Activated naive CD8-positive, alpha-beta T cell treated with anti-CD3 and anti-CD28 coated beads, Interleukin-2, amount 50 U/mL, for 16 hours (primary cell): ENCODE measurements at places on chromosomes 12 and 14.

DNA sequence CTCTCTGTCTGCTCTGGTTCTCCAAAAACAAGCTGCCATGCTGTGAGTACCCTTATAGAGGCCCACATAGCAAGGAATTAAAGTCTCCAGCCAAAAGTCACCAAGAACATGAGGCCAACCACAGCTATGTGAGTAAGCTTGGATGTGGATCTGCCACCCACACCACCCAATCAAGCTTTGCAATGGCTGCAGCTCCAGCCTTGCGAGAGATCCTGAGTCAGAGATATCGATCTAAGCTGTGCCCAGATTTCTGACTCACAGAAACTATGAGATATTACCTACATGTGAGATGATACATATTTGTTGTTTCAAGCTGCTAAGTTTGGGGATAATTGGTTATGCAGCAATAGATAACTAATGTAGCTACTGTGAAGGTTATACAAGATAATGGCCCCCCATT, 15.5 kb upstream of the TMEM233 start:
- no peak for DNase-seq

DNA sequence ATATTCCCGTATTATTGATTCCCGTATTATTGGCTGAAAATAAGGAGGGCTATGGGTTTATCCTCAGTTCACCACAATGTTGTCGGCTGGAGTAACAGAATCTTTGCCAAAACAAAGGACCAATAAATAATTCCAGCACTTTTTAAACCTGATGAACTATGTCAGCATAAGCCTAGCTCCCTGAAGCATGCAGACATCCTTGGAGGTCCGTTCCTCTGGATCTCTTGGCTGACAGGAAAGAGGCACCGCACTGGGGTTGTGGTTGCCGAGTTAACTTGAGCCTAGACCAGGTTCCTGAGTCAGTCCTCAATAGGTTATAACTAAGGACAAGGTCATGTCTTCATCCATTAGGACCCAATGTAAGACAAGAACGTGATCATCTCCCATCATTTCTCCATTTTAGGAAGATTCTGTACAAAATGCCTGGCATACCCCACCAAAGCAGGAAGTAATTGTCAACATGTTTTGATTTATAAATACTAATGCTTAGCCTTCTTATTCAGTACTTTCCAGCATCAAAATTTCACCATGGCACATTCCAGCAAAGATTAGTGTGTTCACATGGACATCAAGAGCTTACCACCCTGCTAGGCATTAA, 36.6 kb downstream of the NID2 start:
- DNase-seq: no peak

DNA sequence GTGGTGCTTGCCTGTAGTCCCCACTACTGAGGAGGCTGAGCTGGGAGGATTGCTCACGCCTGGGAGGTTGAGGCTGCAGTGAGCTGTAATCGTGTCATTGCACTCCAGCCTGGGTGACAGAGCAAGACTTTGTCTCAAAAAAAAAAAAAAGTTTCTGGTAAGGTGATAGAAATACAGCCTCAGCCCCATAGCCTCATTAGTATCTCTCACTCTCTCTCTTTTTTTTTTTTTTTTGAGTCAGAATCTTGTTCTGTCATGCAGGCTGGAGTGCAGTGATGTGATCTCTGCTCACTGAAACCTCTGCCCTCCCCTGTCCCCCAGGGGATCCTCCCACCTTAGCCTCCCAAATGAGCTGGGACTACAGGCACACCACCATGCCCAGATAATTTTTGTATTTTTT, 19.2 kb downstream of the MTHFD1 start:
- DNase-seq: no peak

GRCh38 chr14:74947353-74948227, 7.8 kb downstream of the PGF start:
- no peak for DNase-seq

DNA sequence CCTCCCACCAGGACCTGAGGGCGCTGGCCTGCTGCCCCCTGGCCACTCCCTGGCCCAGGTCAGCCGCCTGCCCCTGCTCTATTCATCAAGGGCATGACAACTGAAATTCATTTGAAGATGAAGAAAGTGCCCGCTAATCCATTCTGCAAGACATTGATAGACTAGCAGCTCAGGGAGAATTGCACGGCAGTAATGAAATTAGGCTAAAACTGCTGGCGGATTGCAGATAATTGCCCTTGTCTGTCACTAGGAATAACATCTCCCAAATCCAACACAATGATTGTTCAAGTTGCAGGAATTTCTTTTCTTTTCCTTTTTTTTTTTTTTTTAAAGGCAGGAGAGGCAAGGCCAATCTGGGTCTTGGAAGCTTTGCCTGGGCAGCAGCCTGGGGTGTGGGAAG, 44.5 kb downstream of the MVK start:
- no peak for DNase-seq

DNA sequence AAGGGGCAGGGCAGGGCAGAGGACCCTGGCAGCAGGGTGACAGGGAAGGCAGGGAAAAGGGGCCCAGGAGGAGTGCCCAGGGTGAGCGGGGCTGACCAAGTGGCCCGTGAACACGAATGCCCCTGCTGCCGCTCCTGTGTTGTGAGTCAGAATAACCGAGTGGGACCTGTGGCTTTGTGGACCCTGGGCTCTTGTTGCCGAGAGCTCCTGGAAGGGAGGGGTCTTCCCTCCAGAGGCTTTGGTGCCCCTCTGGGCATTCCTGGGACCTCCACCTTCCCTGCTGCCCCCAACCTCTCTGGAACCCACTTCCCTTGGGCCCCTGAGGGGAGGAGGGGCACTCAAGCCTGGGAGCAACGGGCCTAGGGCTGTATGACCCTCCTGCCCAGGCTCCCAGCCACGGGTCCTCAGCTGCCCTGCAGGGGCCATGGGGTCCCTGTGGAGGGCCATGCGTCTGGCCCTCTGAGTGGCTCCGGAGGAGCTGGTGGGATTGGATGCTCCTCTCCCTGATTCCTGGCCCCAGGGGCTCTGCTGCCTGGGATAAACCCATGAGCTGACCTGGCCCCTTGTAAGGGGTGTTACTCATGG, 319.4 kb downstream of the TMEM121 start:
- DNase-seq: no peak

DNA sequence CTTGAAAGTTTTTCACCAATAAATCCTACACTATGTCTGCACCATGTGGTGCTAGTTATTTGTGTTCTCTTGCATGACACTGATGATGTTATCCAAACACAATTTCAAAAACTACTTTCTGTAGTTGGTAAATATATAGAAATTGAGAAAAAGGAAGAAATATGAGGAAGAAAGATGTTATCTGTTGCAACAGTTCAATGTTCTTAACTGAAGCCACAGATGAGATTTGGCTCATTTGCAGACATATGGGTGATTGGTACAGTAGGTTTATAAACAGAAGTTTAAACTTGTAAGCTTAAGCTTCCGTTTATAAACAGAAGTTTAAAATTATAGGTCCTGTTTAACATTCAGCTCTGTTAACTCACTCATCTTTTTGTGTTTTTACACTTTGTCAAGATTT, at the start of gene CLEC12A:
Gene CLEC12A, plus strand, starts transcription at position 229 of the 400 bp plus-strand sequence. CDS start 188 bp downstream, outside the sequence.
- DNase-seq: no peak

DNA sequence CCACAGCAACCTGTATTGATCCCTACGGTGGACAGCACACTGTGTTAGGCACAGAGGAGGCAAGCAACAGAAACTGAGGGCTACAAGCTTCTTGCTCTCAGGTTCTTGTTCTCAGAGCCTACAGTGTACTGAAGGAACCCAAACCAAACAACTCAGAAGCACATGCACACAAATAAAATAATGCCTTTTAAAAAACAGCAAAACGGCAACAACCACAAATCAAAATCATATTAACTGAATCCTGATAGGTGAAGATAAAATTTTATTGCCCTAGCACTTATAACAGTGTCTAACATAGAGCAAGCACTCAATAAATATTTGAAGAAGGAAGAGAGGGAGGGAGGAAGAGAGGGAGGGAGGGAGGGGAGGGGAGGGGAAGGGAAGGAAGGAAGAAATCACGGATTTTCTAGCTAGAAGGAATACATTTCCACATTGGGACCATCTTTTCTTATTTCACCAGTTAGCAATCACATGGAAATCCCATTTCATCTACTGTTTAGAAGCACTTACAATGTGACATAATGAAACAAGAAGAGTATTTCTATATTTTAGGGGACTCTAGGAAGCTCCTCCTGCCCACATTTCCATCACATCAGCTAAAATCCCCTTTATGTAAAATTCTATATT, 27.2 kb downstream of the DMAC2L start:
- no peak for DNase-seq

GRCh38 chr14:21612324-21612723, 22.4 kb downstream of the OR10G2 start:
- no peak for DNase-seq

DNA sequence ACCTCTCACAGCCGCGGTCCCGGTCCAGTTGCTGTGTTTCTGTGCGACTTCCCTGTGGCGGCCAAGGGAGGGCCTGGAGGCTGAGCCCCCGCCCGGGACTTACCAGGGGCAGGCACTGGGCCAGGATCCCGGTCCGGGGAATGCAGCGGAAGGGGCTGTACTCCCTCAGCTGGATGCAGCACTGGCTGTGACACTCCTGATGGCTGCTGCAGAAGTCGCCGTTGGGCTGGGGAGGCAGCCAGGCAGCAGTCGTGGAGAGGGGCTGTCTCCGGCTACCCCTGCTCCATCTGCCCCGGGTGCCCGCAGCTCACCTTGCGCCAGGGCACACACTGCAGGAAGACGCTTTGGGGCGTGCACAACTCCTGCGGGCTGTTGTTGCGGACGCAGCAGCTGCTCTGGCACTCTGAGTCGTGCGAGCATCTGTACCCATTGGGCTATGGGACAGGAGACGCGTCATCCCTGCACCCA, 6.2 kb downstream of the LRCOL1 start:
- no peak for DNase-seq

DNA sequence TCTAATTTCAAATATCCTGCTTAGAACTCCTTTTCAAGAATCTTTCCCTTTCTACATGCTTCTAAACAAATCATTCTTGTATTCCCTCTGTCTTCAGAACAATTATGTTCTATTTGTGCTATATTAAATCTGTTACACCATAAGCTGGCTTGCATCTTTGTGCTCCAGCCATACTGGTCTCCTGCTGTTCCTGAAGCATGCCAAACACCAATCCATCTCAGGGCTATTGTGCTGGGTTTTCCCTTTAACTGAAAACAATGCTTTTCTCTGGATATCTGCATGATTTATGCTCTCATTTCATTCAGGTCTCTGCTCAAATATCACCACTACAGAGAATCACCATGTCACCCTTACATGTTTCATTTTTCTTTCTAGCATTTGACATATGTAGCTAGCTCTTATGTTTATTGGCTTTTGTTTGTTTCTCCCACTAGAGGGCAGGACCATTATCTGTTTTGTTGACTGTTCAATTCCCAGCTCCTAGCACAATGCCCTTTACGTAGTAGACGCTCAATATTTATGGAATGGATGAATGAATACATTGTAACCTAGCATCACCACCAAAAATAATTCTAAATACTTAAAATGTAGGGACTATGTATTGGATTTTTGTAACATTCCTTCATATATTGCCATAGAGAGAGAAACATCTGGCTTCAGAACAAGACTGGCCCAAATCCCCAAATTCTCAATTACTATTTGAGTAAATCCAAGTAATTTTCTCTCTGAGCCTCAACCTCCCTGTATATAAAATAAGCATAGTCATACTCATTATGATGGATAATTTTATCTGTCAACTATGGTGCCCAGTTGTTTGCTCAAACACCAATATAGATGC, 302.0 kb upstream of the SYT1 start:
- DNase-seq: no peak

DNA sequence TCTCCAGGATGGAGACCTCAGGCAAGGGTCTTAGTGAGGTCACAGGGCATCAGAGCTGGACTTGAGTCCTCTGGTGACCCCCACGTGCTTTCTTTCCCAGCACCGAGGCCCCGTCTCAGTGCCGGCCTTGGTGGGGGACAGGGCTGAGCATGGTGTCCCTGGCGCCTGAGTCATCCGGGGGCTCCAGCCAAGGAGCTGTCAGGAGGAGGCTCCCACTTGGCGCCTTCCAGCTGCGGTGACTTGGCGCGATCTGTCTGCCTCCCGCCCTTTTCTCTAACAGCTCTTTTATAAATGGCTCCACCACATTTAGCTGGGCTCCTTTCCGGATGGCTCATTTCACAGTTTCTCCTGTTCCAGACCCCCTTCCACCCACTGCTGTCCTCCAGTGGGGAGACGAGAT, 60.4 kb downstream of the PRMT8 start:
- DNase-seq: no peak

GRCh38 chr12:48789858-48790326, 1.0 kb upstream of the ADCY6 start:
- no peak for DNase-seq

DNA sequence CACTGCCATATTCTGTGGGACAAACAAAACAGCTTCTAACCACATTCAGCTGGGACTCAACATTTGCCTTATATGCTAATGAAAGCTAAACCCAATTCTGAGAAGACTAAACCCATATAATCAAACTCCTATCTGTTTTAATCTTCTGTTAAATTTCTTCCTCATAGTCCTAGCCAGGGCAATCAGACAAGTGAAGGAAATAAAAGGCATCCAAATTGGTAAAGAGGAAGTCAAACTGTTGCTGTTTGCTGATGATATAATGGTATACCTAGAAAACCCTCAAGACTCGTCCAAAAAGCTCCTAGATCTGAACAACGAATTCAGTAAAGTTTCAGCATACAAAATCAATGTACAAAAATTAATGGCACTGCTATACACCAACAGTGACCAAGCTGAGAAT, 157.1 kb downstream of the PHLDA1 start:
- no peak for DNase-seq

- no peak for DNase-seq
These were observed 106.4 kb downstream of the CCDC60 start for GRCh38 chr12:119440803-119441360.

DNA sequence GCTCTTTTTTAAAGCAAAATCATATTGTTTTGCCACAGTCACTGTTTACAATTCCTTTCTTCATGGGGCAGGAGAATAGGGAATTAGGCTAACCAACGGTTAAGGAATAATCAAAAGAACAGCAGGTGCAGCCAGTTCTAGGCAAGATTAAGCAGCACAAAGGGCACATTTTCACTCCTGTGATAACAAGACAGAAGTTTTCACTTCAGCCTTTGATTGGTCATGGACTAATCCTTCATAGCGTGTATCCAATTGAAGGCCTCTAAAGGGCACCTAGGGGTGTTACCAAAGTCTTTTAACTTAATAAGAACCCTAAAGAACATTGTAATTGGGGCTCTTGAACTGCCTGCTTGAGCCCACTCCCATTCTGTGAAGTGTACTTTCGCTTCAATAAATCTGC, 206.9 kb upstream of the AMIGO2 start:
- DNase-seq: no peak

DNA sequence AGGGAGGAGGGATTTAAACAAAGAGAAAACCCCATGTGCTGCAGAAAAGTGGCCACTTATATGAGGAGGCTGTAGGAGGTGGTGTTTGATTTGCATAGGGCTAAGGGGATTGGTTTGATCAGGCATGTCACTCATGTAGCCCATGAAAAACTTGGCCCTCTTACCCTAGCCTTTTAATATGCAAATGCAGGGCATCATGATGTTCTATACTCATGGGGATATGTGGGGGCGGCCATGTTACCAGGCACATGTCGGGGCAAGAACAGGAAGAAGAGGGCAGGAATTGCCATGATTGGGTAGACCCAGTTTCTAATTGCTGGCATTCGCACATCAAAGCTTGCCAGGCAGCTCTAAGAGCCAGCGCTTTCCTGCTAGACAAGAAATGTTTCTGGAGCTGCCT, 28.8 kb downstream of the KLRK1 start:
- no peak for DNase-seq

GRCh38 chr14:87996291-87996592, 3.3 kb upstream of the GALC start:
- no peak for DNase-seq

- DNase-seq: no peak
These were observed 25.1 kb downstream of the CCNK start for GRCh38 chr14:99506276-99506675.

- DNase-seq: no peak
These were observed 15.0 kb upstream of the AKAP5 start for GRCh38 chr14:64450255-64450654.
